NCI-H2081 (cell line): ENCODE measurements at places on chromosomes 2 and 18.

GRCh38 chr18:22813648-22814328 lies 119.3 kb upstream of the RBBP8 start:
- DNase-seq, result peak; percentile 46

GRCh38 chr2:48717846-48718245 lies 37.7 kb downstream of the LHCGR start:
- DNase-seq, result no peak

DNA sequence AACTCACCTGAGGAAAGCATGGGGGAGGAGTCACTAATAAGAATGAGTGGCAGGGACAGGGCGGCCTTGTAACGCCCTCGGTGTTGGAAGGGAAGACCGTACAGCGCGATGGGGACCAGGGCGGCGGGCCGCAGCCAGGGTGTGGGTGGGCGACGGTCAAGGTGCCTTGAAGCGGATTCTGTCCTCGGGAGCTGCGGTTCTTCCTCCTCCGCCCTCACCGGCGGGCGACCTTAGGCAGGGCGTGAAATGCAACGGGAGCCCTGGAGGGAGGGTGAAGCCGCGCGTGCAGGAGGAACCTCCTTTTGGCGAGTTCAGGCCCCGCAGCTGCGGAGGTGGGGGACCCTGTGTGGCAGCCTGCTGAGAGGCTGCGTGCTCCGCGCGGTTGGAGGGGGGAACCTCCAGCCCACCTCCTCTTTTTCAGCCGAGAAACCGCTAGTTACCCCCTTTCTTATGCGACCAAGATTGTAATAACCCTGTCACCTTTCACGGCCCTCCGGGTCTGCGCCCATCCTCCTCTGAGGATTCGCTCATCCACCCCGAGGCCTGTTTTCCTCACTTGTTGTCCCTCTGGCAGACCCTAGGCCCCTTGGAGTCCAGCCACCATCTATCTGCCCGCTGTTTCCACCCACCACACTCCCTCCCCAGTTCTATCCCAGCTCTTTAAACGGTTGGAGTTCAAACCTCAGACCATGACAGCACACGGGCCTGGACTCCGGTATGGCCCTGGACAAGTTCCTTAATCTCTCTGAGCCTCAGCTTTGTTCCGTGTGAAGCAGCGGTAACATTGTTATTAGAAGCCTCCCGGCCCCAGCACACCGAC lies 823 bp upstream of the RNU2-63P start:
- peak; percentile 69 for DNase-seq

GRCh38 chr2:46001741-46002506 lies 295.3 kb upstream of the EPAS1 start:
- DNase-seq, result no peak

GRCh38 chr2:233085037-233085838 lies 25.1 kb downstream of the INPP5D start:
- no peak for DNase-seq

GRCh38 chr2:177201919-177202346 lies 10.7 kb upstream of the HNRNPA3 start:
- DNase-seq, result peak; percentile 52

DNA sequence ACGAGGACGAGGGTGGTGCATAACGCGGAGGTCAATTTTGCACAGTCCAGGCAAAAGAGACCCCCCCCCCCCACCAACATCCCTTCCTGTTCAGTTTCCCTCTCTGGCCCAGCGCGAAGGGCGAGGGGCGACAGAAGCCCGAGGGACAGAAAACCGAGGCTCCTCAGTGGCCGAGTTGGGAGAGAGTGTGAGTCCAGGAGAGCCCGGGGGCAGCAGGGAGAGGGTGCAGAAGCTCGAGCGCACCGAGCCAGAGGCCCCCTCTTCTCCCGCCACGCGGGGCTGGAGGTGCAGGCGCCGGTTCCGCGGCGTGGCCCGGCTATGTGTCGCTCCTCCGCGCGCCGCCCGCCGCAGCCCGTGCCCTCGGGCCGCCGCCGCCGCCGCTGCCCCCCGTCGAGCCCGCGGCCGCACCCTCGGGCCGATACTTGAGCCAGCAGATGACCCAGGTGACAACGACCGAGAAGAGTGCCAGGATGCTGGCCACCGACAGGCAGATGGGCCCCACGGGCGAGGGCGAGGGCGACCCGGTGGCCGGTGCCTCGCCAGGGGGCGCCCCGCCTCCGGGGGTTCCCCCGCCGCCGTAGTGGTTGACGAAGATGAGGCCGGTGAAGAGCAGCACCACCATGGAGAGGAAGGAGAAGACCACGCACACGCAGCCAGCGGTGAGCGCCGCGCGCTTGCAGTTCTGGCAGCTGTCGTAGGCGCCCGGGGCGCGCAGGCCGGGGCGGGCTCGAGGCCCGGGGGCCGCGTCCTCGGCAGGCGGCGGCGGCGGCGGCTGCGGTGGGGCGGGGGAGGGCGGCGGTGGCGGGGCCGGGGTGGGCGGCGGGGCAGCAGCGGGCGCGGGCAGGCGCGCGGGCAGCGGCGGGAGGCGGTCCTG lies 20.2 kb upstream of the PAX3 start:
- peak; percentile 59 for DNase-seq

GRCh38 chr18:57844319-57844718 lies 41.2 kb upstream of the ATP8B1 start:
- no peak for DNase-seq

- no peak for DNase-seq
These were observed 360.8 kb downstream of the DCC start for GRCh38 chr18:52700816-52701215.

- DNase-seq, result no peak
These were observed 76.0 kb upstream of the CELF4 start for GRCh38 chr18:37641573-37641972.

DNA sequence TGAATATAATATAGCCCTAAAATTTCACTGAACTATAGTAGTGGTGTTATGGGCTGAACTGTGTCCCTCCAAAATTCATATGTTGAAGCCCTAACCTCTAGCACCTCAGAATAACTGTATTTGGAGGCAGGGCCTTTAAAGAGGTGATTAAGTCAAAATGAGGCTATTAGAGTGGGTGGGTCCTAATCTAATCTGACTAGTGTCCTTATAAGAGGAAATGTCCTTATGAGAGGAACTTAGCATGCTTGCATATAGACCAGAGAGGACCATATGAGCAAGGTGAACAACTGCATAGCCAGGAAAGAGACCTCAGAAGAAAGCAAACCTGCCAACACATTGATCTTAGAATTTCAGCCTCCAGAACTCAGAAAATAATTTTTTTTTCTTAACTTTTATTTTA lies 238.4 kb downstream of the ZEB2 start:
- DNase-seq, result no peak

DNA sequence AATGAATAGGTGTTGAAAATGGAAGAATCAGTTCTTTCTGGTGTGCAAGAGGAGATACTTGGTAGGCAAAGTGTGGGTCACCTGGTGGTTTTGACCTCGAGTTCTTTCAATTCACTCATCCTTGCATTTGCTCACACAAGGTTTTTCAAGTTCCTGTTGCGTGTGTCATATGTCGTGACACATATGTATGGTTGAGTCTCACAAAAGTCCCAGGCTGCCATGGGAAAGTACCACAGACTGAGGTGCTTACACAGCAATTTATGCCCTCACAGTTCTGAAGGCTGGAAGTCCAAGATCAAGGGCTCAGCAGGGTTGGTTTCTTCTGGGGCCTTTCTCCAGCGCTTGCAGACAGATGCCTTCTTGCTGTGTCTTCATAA lies 64.4 kb downstream of the NCK2 start:
- DNase-seq, result no peak

DNA sequence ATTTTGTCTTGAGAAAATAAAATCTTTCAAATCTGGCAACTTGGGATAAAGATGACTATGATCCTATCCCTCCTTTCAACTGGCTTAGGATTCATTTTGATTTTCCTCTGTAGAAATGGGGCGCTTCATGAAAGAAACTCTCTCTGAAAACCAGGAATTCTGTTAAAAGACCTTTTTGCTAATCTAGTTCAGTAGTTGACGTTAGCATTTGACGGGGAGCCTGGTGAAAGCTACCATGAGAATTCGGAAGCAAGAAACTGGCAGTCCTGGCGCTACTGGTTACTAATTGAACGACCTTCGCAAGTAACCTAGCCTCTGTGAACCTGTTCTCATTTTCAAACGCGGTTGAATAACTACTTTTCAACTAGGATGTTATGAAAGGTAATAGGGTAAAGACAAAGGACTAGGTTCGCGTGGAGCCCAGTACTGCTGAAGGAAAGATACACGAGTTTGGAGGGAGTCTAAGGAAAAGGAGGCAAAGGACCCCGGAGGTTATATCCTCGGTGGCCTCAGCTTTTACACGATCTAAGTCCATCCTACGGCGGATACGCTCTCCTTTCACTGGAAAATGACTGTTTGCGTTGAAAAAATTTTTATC lies 604 bp upstream of the STK11IP start:
- DNase-seq, result no peak

GRCh38 chr2:168475636-168476035 lies 19.6 kb downstream of the CERS6 start:
- no peak for DNase-seq

DNA sequence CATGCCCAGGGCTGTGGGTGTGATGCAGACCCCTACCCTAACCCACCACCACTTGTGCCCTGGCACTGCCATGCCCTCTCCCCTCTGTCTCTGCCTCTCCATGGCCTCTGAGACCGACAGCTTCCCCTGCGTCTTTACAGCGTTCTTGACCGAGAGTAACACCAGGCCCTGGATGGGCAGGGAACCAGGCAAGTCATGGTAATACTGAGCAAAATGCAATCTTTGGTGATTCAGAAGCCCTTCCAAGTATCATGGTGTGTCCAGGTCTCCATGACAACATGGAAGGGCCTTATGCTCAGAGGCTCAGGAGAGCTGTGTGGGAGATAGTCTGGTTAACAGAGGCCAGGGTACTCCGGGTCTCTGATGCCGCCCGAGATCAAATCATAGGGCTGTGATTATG lies 176.1 kb downstream of the KLHL29 start:
- DNase-seq, result no peak

DNA sequence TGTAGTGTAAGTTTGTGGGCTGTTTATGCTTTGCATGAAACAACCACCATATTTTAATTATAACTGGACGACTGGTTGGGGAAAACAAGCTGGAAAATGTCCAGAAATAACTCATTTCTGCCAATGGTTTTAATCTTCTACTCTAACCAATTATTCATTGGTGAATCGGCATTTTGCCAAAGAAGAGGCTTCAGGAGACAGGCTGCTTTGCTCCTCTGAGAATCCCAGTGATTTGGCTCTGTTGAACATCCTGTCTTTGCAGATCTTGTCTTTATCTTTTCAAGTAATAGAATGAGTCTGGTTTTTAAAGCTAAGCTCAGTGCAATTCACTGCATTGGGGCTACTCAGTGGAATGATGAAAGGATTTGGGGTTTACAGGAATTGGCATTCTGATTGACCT lies 109.6 kb downstream of the APOB start:
- no peak for DNase-seq

DNA sequence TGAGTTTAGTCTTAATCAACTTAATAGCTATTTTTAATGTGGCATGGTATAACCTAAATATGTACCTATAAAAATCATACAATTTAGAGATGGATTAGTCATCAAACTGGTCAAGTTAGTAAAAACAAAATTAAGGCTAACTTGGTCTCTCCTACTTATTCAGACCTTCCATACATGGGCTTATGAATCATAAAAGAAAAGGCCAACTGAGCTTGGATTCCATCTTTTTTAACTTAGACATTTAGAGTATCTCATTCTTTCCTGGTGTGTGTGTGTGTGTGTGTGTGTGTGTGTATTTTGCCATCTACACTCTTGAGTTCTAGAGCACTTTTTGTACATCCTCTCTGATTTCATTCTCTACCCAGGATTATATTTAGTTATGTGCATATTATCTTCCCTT lies 637.5 kb downstream of the PLCL1 start:
- no peak for DNase-seq

DNA sequence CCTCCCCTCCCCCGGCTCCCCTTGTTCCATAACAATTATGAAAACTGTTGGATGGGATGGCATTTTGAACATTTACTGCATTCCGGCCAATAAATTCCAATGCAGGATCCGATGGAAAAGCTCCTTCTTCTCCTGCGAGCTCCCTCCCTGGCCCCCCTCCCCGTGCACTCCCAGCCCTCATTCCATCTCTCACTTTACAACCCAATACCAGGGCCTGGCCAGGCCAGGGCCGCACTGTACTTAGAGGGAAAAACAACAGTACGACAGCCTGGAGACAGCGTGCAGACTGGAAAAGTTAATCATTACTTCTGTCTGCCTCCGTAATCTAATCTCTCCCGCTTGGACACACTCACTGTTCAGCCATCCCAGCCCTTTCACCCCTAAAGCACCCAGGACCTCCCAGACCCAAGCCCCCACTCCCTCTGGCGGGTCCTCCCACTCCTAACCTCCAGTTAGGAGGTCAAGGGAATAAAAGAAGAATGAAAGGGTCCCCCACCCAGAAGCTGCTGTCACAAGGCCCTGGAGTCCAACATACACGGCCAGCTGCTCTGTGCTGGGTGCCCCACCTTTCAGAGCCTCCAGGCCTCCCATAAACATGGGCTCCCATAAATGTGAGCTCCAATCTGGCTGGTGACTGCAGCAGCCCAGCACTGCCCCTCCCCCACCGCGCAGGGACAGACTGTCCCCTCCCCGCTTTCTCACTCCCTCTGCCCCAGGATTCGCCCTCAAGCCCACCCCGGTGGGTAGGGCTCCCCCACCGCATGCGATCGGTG lies 20.6 kb downstream of the SMAD7 start:
- no peak for DNase-seq

- DNase-seq, result no peak
These were observed at the start of gene CAPG for GRCh38 chr2:85409845-85410583. Gene CAPG, minus strand, starts transcription at chr2:85410366. Its CDS starts 8,221 bp downstream, at chr2:85402145.

DNA sequence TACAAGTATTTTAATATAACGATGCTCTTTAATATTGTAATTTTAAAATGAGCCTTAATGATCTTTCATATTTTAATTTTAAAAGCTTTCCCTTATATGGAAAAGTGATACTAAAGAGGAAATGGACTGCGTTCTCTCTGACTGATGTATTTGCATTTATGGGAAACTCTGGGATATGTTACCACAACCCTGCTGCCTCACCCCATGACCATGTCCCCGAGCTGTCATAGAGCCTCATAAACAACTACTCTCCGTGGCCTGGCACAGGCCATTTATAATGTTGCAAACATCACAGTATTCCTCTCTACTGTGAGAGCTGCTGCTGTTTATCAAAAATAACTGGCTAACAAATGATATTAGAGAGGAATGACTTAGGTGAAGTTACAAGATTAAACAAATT lies 75.8 kb upstream of the SEC11C start:
- DNase-seq, result no peak

GRCh38 chr2:100339823-100340222 lies 17.5 kb upstream of the LONRF2 start:
- no peak for DNase-seq
